ENCODE measurements at places on chromosomes 4 and X.

- no peak for DNase-seq
These were observed 19.6 kb downstream of the UVSSA start for GRCh38 chr4:1366371-1367229.

GRCh38 chr4:85058551-85058950, 92.1 kb upstream of the WDFY3 start:
- no peak for DNase-seq

DNA sequence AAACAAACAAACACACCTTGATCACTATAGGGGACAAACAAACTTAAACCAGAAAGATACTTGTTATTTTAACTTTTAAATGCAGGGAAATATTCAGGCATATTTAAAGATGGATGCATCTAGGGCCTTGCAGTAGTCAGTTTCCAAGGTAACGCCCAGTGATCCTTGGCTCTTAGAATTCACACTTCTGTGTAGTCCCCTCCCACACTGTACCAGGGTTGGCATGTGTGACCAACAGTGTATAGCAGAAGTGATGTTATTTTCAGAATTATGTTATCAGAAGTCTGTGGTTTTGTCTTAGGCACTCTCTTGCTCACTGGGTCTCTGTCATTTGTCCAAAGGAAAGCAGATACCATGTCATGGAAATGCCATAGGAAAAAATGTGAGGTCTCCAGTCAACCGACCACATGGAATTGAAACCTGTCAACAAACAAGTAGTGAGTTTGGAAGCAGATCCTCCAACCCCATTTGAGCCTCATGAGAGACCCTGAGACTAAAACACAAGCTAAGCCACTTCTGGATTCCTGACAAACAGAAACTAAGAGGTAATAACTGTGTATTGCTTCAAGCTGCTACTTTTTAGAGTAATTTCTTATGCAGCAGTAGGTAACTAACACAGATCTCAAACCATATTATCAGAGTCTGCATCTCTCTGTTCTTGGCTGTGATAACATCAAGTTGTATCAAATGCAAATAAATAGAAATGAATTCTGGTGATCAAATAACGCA, 670.3 kb downstream of the KCTD8 start:
- DNase-seq: no peak

GRCh38 chr4:53321151-53321983, 44.5 kb downstream of the SCFD2 start:
- DNase-seq: no peak

GRCh38 chr4:139600662-139601061, 44.6 kb upstream of the SETD7 start:
- no peak for DNase-seq

DNA sequence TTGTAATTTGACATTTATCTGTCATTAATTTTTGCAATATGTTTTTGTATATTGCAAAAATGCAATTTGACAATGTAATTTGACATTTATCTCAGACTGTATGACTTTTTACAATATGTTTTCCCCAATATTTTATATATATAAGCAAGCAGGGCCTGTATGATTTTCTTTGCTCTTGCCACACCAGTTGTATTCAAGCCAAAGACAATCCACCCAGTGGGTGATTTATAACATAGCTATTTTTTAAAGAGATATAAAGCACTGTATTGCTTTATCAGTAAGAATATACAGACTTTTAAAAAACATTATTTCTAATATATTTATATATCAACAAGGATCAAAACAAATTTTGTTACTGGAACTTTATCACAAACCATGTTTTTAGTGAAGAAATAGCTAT, 47.3 kb downstream of the SLIT2 start:
- no peak for DNase-seq

GRCh38 chr4:147136310-147136709, 190.6 kb upstream of the TTC29 start:
- DNase-seq: no peak

GRCh38 chr4:132316738-132317137, 832.4 kb upstream of the PCDH10 start:
- no peak for DNase-seq

GRCh38 chr4:138951764-138952163, 63.8 kb upstream of the NOCT start:
- DNase-seq: no peak

DNA sequence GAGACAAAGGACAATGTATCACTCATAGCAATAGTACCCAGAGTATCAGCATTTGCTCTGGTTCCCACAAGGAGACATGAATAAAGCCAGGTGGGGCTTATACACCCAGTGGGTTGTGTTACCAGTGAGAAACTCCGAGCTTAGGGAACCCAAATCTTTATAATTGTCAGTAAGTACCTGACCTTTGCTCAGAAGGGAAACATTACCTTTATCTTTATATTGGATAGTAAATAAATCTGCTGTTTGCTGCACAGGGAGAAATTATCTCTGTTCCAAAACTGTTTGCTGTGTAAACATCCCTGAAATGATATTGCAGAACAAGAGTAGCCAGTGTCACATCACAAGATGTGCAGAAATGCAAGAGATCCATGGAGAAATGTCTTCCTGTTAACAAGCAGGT, 12.1 kb upstream of the SLAIN2 start:
- DNase-seq: no peak

DNA sequence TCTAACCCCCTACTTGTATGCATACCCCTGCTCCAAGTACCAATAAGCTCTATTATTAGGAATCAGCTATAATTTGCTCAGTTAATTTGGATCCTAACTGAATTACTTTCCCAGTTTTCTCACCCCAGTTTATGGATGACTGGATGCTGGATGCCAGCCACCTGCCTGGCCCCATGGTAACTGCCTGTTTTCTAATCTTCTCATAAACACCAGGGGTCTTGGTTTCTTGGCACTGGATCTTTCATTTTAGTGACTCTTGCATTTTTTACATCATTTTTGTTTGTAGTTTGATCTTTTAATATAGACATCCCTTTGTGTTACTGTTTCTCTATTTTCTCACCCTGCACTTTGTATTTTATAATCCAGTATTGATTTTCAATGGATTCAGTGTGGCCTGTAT, 246.8 kb downstream of the ADGRL3 start:
- no peak for DNase-seq

DNA sequence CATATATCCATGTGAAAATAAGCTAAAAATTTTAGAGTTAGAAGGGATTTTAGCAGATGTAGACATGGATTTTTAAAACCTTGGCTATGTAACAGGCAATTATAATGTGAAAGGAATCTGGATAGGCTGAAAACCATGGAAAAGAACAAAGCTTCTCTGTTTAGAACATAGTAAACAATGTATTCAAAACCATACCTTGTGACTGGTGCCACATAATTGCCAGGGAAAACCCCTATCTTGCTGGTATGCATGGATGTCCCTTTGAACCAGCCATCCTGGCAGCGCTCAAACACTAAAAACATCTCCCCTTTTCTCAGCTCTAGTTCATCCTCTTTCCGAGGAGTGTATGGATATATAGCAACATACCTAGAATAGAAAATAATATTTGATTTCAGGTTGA, 110.6 kb upstream of the CBR4 start:
- DNase-seq: no peak

DNA sequence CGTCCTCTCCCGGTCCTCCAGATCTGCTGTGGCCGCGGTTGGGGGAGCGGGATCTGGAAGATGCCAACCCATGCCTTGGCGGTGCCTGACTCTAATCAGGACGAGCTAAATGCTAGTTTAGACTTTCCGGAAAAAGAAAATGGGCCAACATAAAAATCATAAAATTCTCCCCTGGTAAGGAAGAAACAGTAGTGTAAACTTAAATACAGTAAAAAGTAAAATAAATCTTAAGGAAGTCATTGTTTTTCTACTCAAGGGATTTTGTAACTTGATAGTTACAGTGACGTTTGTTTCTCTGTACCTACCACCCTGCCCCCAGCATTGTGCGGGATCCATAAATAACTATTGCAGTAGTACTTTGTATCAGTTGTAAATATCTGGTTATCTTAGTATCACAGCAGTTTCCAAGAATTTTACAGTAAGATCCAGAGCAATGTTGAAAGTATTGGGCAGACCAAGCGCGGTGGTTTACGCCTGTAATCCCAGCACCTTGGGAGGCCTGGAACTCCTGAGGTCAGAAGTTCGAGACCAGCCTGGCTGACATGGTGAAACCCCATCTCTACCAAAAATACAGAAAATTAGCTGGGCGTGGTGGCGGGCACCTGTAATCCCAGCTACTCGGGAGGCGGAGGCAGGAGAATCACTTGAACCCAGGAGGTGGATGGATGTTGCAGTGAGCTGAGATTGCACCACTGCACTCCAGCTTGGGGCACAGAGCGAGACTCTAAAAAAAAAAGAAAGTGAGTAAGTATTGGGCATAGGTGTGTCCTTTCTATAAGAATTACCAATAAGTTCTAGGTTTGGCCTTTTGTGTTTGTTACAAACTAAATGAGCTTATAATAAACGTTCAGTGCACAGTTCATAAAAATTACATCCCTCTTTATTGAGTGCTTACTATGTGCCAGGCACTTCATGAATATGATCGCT, 1.0 kb upstream of the PLA2G12A start:
- no peak for DNase-seq

- no peak for DNase-seq
These were observed 13.2 kb downstream of the HAND2 start for GRCh38 chr4:173516621-173517524.

GRCh38 chr4:57943682-57944081, 833.5 kb upstream of the IGFBP7 start:
- no peak for DNase-seq

DNA sequence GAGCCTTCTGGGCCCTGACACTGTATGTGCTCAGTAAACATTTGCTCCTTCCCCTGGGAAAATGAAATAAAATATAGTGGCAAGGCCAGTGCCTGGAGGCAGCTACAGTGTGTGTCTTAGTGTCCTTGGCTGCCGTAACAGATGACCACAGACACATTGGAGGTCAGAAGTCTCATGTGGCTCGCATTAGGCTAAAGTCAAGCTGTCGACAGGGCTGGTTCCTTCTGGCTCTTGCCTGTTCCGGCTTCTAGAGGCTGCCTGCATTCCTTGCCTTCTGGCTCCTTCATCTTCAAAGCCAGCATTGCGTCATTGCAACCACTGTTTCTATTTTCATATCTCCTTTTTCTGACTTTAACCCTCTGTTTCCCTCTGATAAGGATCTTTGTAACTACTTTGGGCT, 83.6 kb upstream of the STX18 start:
- no peak for DNase-seq

DNA sequence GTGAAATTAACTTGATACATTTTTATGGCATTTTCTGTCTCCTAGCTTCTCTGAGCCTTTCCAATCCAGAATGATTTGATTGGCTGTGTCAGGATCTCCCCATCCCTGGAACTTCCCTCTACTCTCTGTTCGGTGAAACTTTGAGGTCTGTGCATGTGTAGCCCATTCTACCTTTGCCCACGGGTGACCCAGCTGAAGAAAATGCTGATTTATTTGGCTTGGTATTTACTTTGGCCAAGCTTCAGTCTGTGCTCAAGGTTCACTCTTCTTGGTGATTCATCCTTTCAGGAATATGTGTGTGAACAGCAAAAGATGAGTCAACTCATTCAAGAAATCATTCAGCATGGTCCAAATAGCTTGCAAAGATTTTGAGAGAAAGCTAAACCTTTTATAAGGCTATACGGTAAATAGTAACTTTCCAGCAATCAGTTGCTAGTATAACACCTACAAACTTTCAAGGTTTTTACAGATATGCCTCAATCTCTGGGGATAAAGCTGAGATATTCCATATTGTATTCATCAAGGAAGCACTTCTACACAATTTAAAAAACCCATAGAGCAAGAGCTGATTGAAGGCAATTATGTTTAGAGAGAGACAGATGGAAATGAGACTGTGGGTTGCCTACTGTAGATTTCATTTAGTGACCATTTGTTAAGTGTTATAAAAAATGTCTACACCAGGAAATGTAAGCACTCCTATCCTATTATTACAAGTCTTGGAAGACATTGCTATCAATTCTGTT, 233.9 kb upstream of the CXXC4 start:
- no peak for DNase-seq

GRCh38 chr4:142044271-142044670, 407.9 kb downstream of the IL15 start:
- no peak for DNase-seq

DNA sequence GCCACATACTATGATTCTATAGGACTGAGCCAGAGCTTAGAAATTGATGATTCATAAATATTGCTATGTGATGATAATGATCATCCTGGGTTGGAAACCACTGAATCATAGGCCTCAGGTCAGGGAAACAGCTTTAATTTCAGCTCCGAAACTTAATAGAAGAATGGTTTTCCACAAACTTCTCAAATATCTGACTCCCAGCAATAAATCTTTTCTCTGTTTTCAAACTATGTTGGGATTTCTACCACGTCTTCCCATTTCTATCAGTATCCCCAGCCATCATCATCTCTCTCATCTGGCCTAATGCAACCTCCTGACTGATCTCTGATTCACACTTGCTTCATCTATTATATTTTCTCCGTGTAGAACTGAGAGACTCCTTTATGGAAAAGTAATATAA, 521.8 kb upstream of the AGA start:
- DNase-seq: no peak

DNA sequence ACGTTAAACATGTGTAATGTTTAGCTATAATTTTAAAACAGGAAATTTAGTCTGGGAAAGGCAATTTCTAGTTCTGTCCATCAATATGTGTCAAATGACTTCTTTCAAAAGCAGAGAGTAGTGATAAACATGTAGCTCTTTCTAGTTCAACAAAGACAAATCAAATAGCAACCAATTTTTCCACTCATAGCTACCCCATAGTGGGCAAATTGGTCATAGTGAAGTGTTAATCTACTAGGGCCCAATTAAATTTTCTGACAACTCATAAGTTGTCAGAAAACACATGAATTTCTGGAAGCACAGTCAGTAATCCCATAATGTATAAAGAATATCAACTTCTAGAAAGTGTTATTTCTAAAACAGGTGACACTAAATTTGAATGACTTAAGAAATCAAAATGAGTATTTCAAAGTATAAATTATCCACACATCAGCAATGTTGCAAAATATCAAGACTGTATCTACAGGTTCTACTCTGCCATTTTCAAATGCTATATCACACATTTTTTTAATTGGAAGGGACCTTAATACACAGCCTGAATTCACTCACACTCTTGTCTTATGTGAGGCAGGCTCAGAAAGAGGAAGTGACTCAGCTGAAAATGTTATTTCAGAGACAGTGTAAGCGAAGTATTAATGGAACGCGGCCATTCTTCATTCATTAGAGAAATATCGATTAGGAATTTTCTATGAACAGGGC, 7.7 kb downstream of the OCIAD2 start:
- DNase-seq: no peak

- no peak for DNase-seq
These were observed 27.9 kb downstream of the RAB40AL start for GRCh38 chrX:102964940-102965339.

- DNase-seq: no peak
These were observed 88.4 kb upstream of the TLL1 start for GRCh38 chr4:165784672-165785071.

GRCh38 chr4:153324046-153324445, 20.4 kb upstream of the MND1 start:
- DNase-seq: no peak

- no peak for DNase-seq
These were observed 38.5 kb downstream of the MAGEB5 start for GRCh38 chrX:26254436-26254835.

- no peak for DNase-seq
These were observed 34.8 kb downstream of the YIPF6 start for GRCh38 chrX:68533656-68534055.

- DNase-seq: no peak
These were observed 417.0 kb downstream of the AFF2 start for GRCh38 chrX:148917441-148917840.
